ENCODE measurements at places on chromosomes 13 and 19. TPM values are rescaled to one million over a fixed set of nuclear protein-coding genes. Genes with fewer than 3 reads are reported as not detected.

DNA sequence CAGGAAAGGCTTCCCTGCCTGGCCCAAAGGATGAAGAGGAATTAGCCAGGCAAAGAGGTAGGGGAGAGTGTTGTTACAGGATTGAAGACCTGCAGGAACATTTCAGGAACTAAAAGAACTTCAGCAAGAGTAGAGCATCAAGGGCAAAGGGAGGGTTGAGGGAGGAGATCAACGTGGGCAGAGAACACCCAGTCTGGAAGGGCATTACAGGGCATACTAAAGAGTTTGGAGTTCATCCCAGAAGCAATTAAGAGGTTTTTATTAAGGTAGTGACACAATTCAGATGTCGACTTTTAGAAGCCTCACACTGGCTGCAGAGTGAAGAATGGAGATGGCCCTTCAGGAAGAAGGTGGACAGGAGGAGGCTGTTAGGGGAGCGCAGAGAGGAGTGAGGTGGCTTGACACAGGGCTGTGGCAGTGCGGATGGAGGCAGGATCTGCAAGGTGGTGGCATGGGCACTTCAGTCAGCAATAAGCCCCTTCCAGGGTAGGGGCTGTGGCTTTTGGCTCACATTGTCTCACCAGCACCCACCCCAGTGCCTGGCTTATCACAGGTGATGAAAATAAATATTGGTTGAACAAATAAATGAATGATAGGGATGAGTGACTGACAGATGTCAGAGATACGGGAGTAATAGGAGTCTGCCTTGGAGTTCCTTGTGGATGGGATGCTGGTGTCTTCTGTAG lies 24.9 kb downstream of the TEX26 start:
- H3K4me3 ChIP-seq, result no peak overlapping the region
- H3K27me3 ChIP-seq, result no peaks in the 10 kb centered on the region
- no peak overlapping the region for H3K27ac ChIP-seq
- no peaks in the 10 kb centered on the region for H3K4me1 ChIP-seq

GRCh38 chr13:38072696-38073095 lies 203.1 kb upstream of the TRPC4 start:
- H3K27ac ChIP-seq, result no peak overlapping the region
- no peaks in the 10 kb centered on the region for H3K27me3 ChIP-seq
- no peaks in the 10 kb centered on the region for H3K4me1 ChIP-seq
- no peak for DNase-seq

DNA sequence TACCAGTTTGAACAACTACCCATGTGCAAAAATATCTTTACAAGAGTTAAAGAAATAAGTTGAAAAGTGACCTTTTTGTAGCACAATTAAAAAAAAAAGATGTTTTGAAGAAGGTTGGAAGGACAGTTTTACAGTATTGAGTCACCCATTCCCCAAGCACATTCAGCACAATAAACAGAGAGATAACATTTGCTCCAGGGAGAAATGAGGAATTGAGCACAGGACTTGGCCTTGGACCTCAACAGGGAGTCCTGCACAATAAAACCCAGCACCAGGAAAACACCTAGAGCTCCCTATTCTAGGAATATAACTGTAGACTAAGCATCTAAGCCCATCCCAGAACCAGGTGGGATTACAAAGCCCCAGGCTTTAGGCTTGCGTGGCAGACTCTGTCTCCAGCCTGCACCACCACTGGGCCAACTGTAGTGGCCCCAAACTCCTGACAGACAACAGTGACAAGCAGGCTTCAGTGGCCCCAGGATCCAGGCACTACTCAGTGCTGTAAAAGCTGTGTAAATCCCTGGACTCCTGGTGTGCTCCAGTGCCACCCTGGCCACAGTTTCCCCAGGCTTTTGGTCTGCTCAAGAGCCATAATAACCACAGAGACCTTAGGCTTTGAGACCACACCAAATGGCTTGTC lies 857.2 kb downstream of the SLITRK1 start:
- H3K27ac ChIP-seq, result no peak overlapping the region
- H3K27me3 ChIP-seq, result no peaks in the 10 kb centered on the region
- H3K4me1 ChIP-seq, result no peaks in the 10 kb centered on the region
- DNase-seq, result no peak

DNA sequence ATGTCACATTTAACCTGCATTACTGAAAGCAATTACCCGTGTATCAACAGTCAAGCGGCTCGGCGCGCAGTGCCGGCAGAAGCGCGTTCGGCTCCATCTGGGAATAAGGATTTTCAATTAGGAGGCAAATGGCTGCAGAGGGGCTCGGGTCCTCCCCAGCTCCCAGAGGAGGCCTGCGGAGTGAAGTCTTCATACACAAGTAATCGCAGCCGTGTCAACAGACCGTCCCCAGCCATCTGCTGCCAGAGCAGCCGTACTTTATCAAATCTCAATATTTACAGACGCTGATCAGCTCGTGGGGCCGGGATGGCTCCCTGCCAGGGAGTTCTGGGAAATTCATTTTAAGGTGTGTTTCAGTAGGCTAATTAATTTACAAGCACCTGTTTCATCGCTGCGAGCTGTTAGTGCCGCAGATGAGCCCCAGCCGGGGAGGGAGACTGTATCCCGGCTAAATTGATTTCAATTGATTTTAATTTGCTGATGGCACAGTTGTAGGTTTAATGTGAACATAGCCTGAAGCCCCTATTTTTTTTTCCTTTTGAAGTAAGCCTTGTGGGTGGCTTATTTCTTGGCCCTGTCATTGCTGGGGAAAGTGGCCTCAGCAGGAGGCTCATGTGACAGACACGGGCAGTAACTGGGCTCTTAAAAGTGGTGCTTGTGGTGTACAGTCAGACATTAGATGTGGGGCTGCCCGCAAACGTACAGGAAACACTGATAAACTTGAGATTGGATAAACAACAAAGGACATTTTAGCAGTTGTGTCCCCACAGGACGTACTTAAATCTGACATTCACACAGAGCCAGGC lies 252.7 kb downstream of the TEX29 start:
- peak; percentile 52 for DNase-seq
- no peaks in the 10 kb centered on the region for H3K4me1 ChIP-seq
- H3K36me3 ChIP-seq, result no peaks in the 10 kb centered on the region
- no peak overlapping the region for H3K4me3 ChIP-seq
- H3K27me3 ChIP-seq, result no peaks in the 10 kb centered on the region

- no peak overlapping the region for H3K27ac ChIP-seq
- H3K27me3 ChIP-seq, result no peaks in the 10 kb centered on the region
- no peak for DNase-seq
- H3K4me3 ChIP-seq, result no peak overlapping the region
- no peaks in the 10 kb centered on the region for H3K4me1 ChIP-seq
These were observed 238.1 kb downstream of the LACC1 start for GRCh38 chr13:44117816-44118215.

- H3K27ac ChIP-seq, result no peak overlapping the region
- no peaks in the 10 kb centered on the region for H3K4me1 ChIP-seq
- H3K4me3 ChIP-seq, result no peak overlapping the region
- DNase-seq, result no peak
- H3K27me3 ChIP-seq, result no peaks in the 10 kb centered on the region
- H3K36me3 ChIP-seq, result no peaks in the 10 kb centered on the region
These were observed 188.5 kb upstream of the ARGLU1 start for GRCh38 chr13:106756446-106756845.

- H3K27ac ChIP-seq, result peak overlapping the region; percentile 80
- no peaks in the 10 kb centered on the region for H3K27me3 ChIP-seq
- no peaks in the 10 kb centered on the region for H3K36me3 ChIP-seq
These were observed 3.1 kb downstream of the SPC24 start for GRCh38 chr19:11152318-11153062.

GRCh38 chr19:49150944-49151243 lies 4.3 kb downstream of the HRC start:
- no peaks in the 10 kb centered on the region for H3K27me3 ChIP-seq
- H3K27ac ChIP-seq, result peak overlapping the region; percentile 88
- H3K4me3 ChIP-seq, result peak overlapping the region; percentile 68

GRCh38 chr13:34816908-34817665 lies 125.0 kb upstream of the NBEA start:
- H3K27ac ChIP-seq, result no peak overlapping the region
- no peaks in the 10 kb centered on the region for H3K4me1 ChIP-seq
- DNase-seq, result no peak
- no peaks in the 10 kb centered on the region for H3K36me3 ChIP-seq

GRCh38 chr19:35225951-35226350 lies 2.6 kb downstream of the FAM187B start:
- no peak overlapping the region for H3K4me3 ChIP-seq
- H3K4me1 ChIP-seq, result no peaks in the 10 kb centered on the region
- no peak for DNase-seq
- no peaks in the 10 kb centered on the region for H3K27me3 ChIP-seq
- H3K36me3 ChIP-seq, result no peaks in the 10 kb centered on the region

DNA sequence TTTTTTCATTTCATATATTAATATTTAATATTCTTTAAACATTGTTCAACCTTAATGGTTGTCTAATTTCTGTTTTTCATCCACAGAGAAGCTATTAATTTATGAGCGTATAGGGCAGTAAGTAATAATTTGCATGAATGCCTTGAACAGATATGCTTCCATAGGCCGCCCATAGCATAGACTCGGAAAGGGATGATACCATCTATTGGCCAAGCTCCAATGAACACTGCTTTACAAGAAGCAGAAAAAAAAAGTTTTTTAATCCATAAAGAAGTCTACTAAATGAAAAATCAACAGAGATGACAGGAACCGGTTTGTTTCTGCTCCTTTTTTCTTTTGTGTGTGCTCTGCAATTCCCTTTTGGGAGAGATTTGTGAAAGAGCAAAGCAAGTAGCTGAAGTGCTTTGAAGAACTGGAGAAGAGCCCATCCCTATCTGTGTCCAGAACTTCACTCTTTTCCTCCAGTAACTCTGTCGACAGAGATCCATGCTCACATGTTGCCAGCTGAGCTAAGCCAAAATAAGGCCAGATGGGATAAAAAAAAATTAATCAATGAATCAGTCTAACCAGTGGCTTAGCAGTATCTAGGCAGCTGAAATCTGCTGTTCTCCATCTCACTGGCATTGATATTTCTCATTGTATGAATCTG lies 215.9 kb upstream of the SOX21 start:
- no peak overlapping the region for H3K4me3 ChIP-seq
- no peaks in the 10 kb centered on the region for H3K4me1 ChIP-seq
- H3K27me3 ChIP-seq, result no peaks in the 10 kb centered on the region
- DNase-seq, result no peak
- H3K27ac ChIP-seq, result no peak overlapping the region

- DNase-seq, result no peak
- H3K27me3 ChIP-seq, result no peaks in the 10 kb centered on the region
- no peaks in the 10 kb centered on the region for H3K36me3 ChIP-seq
- no peak overlapping the region for H3K4me3 ChIP-seq
These were observed 38.8 kb downstream of the CHST8 start for GRCh38 chr19:33660410-33661124.

The IL11 gene
- total RNA-seq, result not detected

The CTXN1 gene
- not detected for total RNA-seq

The PPP1R15A gene
- 12.0 TPM for total RNA-seq

The ATXN8OS gene
- not detected for total RNA-seq

The SIAH3 gene
- not detected for total RNA-seq

The ZNF132 gene
- total RNA-seq, result 0.93 TPM

All from right lobe of liver (tissue), 6 donors.